Activated CD4-positive, alpha-beta T cell treated with anti-CD3 and anti-CD28 coated beads, Interleukin-2, amount 50 U/mL, for 16 hours (primary cell): ENCODE measurements at places on chromosomes 5 and 9.
A peak's percentile ranks its signal among the peaks of the same experiment; 100 is the strongest.

DNA sequence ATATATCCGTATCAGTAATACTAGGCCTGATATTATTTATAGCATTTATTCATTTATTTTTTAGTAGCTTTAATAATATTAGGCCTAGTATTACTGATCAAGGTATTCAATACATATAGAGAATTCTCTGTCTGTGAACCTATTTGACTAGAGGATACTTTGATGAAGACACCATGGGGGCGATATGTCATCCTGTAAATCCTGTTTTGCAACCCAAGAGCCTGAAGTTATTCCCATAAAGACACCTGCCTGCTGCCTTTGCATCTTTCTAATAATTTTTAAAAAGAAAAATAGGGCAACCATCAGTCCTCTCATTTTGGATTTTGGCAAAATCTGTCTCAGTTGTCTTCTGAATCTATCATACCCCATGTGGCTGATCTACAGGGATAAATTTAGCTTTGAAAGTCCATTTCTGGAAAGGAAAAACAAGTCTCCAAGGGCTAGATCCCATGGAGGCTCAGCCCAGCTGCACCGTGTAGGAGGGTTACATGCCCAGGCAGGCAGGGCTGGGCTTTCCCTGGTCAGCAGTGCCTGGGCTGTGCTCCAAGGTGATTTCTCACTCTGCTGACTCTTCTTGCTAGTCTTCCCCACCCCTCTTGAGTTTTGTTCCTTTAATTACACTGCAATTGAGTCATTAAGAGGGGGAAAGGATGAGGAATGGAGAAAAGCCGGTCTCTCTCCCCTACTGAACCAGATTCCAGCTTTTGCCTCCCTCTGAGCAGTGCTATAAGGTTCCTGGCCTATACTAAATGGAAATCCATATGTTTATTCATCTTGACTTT lies 169.0 kb downstream of the TRIM32 start:
- DNase-seq: no peak

GRCh38 chr5:164020116-164020515 lies 514.7 kb downstream of the MAT2B start:
- DNase-seq: no peak

DNA sequence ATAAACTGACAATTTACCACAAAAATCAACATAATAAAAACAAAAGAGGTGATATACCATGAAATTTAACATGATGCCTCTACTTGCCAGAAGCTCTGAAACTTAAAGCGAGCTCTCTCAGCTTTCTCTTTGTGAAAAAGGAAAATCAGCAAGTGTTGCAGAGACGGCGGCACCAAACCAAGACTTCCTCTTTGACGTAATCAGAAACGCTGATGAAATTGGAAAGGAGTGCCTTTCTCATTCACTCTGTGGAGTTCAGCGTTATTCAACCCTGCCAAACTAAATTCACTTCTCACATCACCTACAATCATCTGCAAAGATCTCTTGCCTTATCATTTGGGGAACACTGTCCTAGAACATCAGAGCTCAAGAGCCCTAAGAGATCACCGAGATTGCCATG lies 32.2 kb downstream of the ANXA6 start:
- peak; percentile 26 for DNase-seq

- DNase-seq: no peak
Observed at GRCh38 chr5:1412163-1412562, 33.1 kb downstream of the SLC6A3 start.

DNA sequence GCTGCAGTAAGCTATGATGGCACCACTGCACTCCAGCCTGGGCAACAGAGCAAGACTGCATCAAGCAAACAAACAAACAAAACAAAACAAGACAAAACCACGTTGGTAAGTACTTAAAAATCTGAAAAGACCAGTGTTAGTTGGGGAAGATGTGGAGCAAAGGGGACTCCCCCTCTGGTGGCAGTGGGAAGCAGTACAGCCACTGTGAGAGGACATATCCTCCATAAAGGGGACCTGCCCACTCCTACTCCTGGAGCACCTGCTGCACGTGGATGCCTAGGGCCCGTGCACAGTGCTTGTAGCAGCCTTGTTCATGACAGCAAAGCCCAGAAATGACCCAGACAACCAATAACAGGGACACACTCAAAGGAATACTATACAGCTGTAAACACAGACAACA lies 17.0 kb upstream of the IPPK start:
- DNase-seq: no peak

DNA sequence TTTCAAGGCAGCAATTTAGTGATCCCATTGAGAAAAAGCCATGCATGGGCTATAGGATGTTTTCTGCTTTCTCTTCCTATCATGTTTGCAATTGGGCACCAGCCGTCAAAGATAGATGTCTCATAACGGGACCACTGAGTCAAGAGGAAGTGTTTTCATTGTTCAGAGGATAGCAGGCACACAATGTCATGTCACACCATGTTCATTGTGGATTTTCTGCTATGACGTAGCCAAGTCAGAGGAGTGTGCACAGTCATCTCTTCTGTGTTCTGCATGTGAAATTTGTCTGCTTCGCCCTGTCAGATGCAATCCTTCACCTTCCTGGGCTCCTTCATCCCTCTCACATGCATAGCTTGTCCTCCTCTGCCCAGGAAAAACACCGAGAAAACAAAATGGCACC lies 106.0 kb downstream of the CD180 start:
- DNase-seq: peak; percentile 27

DNA sequence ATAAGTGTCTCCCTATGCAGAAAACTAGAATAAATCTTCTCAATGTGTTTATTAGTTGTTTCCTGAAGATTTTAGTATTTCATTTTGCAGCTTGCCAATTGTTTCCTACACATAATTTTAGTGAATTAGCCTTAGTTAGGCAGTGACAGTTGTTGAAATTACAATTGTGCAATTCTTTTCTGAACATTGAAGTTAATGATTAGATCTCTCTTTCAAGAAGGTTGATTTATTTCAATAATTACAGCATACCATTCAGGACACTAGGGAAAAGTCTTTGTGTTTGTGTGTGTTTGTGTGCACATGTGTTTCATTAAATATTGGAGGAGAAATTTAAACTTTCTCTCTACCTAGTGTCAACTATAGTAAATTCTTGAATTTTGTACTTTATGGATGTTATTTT lies 199.6 kb upstream of the MPDZ start:
- no peak for DNase-seq

DNA sequence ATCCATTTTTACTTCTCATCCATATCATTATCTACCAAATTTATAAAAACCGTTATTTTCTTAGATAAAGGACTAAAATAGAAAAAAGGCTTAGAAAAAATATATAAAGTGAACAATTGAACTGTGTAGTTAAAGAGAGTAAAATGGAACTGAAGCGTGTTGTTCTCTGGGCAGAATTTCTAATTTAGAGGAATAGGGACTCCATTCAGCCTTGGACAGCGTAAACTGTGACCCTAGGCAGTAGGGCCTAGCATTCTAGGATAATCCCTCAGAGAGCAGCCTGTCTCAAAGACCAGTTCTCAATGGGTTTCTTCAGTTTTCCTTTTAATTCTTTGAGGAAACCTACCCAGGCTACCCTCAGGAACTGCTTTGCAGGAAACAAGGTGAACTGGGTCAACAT lies 11.1 kb downstream of the ZNF462 start:
- DNase-seq: no peak

DNA sequence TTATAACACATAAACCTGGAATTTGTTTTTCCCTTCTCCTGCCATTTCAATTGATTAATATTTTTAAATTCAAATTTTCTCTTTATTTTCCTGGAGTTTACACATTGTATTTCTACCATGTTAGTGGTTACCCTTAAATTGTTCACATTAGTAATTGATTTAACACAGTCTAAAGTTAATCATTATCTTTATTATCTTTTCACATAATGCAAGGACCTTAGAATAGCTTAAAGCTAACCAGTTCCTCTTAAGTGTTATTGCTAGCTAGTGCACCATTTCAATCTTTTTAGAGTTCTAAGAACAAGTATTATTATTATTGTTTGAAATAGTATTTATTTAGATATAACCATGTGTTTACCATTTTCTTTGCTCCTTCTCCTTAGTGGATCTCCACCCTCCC lies 251.2 kb upstream of the FBXL7 start:
- DNase-seq: no peak

DNA sequence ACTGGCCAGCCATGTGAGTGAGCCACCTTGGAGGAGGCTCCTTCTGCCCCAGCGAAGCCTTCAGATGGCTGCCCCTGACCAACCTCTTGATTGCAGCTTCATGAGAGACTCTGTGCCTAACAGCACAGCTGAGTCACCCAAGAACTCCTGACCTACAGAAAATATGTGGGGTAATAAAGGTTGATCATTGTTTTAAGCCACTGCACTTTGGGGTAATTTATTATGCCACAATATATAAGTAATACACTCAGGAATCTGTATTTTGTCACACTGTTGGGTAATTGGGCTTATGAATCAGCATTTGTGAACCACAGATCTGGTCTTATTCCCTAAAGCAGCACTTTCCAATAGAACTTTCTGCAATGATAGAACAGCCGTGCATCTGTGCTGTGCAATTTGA lies 24.4 kb upstream of the VDAC1 start:
- no peak for DNase-seq

DNA sequence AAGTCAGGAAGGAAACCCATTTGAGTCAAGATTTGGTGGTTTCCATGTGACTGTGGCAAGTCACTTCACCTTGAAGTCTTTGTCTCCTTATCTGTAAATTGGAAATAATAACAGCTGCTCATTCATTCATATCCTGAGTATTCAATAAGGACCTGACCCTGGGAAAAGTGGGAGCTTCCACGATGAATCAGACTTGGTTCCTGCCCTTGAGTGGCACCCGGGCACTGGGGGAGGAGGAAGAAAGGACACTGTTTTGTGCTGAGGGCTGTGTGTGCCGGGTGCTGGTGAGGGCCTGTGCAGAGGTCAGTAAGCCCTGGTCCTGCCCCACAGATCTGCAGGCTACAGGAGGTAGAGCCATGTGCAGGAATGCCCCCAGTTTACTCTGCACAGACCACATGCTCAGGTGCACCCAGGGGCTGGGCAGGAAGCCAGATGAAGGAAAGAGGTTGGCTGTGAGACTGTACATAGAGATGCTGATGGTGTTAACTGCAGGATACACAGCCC lies 6.8 kb downstream of the NDST1 start:
- no peak for DNase-seq

DNA sequence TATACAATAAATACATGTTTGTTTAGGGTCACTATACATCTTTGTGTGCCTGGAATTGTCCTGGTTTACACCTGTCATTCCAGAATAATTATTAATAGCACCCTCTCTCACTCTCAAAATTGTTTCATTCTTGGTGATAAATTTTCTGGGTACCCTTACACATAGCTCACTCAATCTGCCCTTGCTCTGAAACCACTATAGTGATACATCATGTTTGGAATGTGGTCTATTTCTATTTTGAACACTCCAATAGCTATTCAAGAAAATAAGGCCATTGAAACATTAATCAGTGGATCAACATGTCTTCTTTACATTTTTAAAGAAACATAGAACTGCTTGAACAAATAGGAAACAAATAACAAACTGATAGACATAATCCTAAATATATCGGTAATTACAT lies 158.7 kb downstream of the ARRDC3 start:
- DNase-seq: no peak

DNA sequence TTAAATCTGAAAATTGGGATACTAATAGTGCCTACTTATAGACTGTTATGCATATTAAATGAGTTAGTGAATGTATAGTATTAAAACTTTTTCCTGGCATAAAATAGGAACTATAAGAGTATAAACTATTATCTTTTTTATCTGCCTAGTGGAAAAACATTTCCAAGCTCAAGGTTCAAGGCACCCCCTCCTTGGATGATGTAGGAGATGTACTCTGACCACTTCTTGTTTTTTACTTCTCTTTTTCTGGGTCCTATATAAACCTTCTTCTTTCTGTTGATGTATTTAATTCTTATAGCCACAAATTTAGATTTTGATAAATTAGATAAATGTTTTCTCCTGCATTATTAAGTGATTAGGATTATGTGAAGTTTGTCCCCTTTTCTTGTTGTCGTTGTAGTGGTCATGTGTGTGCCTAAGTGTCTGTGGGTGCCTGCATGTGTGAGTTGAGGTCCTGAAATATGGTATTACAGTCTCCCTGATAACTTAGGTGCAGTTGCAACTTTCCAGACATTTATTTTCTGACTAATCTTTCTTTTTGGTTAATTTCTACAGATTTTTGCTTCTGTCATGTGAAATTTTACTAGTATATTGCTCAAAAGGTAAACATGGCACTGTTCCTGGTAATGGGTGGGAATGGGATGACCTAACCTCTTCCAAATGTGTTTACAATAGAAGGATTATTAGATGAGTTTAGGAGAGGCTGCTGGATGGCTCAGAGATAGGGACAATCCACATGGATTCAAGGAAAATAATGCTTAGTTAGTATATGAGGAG lies 160.8 kb upstream of the CDKN2B start:
- no peak for DNase-seq

- DNase-seq: peak; percentile 5
Observed at GRCh38 chr9:113876151-113876992, at the start of gene ZNF618. TSS of gene ZNF618 (plus strand) at chr9:113876309. CDS start at chr9:113876381, 72 bp downstream.

DNA sequence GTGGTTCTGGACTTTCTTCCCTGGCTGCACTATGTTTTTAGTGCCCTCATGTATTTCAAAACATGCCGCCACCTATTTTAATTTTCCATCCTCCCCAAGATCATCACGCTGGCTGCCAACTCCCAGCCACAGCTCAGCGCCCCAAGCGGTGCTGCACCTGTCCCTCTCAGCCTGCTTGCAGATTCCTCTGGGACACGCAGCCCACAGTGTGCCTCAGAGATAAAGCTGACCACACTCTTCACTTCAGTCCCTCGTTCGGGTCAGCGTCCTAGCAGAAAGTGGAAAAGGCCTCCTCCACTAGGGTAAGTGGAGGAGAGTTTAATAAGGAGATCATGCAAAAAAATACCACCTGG lies 56.2 kb upstream of the CKS2 start:
- no peak for DNase-seq

- DNase-seq: no peak
Observed at GRCh38 chr9:4139196-4139595, 160.7 kb downstream of the GLIS3 start.

DNA sequence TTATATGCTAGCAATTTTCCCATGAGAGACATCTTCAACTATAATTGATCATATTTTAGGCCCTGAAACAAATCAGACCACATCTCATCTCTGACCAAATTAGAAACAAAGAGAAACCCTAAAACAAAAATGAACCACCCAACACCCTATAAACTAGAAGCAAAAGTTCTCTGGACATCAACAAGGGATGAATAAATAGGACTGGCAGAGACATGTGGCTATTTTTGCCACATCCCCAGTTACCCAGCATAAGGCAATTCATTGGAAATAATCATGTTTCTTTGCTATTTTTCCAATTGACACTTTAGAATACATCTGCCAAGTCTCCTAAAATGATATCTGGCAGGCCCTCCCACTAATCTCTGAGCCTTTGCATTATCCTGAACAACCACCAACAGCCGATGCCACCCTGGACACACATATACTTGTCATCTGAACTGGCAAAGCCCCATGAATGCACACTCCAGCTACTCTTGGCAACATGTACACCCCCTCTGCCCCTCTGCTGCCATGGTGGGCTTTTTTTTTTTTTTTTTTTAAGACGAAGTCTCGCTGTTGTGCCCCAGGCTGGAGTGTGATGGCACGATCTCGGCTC lies 53.5 kb upstream of the EQTN start:
- no peak for DNase-seq

- DNase-seq: peak; percentile 55
Observed at GRCh38 chr5:145999208-145999607, 62.8 kb downstream of the SH3RF2 start.
